ENCODE measurements at places on chromosomes 3 and 15.

DNA sequence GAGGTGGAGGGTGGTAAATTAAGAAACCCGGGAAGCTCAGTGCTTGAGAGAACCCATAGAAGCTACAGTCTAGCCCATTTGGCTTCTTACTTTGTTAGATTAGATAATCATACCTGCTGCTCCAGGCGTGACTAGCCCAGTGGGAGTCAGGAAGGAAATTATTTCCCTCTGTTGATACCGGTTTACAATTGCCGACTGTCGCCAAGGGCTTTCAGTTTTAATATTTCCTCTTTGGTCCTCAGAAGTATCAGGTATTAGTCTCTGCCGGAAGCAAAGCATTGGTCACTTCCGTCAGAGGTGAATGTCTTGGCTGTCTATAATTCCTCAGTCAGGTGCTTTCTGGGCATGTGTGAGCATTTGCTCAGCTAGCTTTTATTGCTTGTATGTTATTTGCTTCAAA lies 75.2 kb downstream of the LPP start:
- no peak for DNase-seq

GRCh38 chr3:40741729-40742128 lies 217.0 kb downstream of the ZNF621 start:
- DNase-seq: no peak

DNA sequence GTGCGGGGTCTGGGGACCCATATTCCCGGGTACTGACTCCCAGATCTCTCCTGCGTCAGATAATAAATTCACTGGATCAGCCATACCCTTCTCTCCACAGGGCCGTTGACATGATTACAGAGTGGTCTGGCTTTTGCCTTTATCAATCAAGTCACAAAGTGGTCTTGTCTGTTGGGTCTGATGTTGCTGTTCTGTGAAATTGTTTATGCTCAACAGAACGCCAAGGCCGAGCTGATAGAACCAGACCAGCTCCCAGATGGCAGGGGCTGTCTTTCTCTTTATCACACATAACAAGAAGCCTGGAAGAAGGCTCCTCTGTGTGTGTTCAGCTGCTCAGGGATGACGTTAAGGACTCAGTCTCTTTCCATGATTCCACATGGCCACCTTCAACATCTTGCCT lies 751 bp upstream of the DCLK3 start:
- no peak for DNase-seq

GRCh38 chr15:70156671-70157271 lies 59.1 kb upstream of the TLE3 start:
- DNase-seq: peak; percentile 72

DNA sequence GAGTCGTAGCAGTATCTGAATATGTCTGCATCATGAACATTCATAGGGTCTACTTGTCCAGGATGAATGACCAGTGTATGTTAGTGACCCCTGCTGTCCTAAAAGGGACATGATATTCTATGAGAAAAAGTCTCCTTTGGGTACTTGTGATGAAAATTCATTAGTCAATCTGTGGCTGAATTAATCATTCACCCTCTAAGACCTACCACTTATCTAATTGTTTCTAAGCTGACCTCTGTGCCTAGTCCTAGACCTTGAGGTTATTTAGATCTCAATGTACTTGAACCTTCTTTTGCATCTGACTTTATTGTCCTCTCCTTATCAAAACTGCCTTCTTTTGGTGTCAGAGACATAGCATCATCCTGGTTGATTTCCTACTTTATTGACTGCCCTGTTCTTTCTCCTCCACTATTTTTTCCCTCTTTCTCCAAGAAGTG lies 799.3 kb downstream of the DIPK2A start:
- DNase-seq: no peak

- peak; percentile 51 for DNase-seq
These were observed 34.0 kb downstream of the LYZL4 start for GRCh38 chr3:42376344-42376798.

- no peak for DNase-seq
These were observed 1.1 kb upstream of the TPM1 start for GRCh38 chr15:63041402-63041973.
